Activated T-cell treated with anti-CD3 and anti-CD28 coated beads for 48 hours (primary cell): ENCODE measurements at places on chromosomes 6 and 20.

DNA sequence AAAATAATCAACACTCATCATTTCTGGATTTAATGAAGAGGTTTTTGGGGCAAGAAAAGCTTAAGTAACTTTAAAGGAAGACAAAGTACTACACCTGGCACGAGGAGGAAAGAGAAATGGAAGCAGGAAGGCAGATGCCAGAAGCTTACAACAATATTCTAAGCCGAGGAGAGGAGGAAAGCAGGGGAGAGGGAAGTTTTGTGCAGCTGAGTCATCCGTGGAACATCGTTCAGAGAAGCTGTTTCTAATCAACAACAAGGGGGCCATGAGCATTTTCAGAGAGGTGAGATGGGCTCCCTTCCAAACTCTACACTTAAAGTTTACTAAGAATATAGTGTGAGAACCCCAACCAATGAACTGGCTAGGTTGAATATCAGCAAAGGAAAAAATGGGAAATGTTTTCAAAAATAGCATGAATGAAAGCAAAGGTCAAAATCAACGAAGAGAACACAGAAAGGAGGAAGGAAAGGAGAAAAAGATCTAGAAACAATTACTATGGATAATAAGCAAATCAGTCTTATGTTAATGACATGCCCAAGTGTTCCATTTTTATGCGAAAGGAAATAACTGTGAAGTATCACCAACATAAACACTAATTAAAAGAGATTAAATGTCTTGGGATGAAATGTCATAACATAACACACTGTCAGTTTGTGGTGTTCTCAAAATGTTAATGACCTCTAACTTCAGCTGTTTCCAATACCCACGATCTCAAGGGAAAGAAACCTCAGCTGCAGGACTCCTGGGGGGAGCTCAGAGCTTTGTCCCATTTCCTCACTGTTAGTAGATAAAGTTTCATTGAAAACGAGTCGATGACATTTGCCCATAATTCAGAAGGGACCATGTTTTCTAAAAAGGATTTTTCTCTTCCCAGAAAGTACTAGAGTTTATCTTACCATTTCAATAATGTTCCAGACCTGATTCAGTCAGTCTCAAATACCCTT, 203.4 kb upstream of the STXBP5 start:
- no peak for DNase-seq

DNA sequence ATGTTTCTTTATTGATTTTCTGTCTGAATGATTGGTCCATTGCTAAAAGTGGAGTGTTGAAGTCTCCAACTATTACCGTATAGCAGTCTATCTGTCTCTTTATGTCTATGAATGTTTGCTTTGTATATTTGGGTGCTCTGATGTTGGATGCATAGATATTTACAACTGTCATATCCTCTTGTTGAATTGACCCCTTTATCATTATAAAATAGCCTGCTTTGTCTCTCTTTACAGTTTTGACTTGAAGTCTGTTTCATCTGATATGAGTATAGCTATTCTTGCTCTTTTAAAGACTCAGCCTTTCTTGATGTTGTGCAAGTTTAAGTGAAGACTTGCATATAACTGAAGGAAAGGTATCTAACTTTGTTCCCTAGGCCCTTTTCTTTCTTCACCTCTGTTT, 173.8 kb upstream of the RAB32 start:
- no peak for DNase-seq

DNA sequence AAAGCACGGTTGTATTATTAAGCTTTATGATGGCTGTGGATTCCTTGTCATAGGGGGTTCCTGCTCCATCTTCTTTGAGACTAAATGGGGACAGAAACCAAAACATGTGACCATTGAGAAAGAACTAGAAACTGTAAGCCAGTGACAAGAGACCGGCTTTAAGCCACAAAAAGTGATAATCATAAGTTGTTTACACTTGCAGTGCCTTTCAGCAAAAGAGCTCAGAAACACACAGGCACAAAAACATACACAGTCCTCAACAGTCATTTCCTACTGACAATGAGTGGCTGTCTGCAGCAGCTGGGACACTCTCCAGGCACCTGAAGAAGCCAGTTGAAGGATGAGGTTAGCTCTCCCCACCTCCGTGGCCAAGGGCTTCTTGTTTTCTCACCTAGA, 20.0 kb upstream of the UBE2J1 start:
- DNase-seq, result no peak

- DNase-seq, result no peak
These were observed 127.4 kb downstream of the ADGRG6 start for GRCh38 chr6:142429195-142429594.

DNA sequence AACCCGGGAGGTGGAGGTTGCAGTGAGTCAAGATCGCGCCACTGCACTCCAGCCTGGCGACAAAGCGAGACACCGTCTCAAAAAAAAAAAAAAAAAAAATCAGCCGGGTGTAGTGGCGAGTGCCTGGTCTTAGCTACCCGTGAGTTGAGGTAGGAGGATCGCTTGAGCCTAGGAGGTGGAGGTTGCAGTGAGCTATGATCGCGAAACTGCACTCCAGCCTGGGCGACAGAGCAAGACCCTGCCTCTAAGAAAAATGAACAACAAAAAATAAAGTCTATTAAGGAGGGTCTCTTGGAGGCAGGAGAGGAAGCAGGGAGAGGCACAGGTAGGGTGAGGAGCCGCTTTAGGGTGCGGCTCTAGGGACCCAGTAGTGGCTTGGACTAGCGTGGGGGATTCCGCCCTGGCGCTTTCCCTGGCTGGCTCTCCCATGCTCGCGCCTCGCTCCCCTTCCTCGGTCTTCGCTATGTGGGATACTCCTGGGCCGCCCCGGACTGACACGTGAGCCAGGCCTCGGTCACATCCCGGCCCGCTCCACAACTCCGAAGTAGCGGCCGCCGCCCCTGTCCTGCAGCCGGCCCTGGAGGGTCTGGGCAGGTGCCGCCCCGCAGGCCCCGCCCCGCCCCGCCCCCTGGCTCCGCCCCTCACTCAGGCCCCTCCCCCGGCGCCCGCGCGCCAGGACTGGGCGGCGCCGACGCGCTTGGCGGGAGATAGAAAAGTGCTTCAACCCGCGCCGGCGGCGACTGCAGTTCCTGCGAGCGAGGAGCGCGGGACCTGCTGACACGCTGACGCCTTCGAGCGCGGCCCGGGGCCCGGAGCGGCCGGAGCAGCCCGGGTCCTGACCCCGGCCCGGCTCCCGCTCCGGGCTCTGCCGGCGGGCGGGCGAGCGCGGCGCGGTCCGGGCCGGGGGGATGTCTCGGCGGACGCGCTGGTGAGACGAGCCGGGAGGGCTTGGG, at the start of gene MYBL2:
Gene MYBL2, plus strand, starts transcription at position 739 of the 953 bp plus-strand sequence. Its CDS starts 170 bp downstream, at position 909.
- peak; percentile 71 for DNase-seq

GRCh38 chr6:89268776-89269175, 46.3 kb downstream of the GABRR2 start:
- DNase-seq, result no peak

DNA sequence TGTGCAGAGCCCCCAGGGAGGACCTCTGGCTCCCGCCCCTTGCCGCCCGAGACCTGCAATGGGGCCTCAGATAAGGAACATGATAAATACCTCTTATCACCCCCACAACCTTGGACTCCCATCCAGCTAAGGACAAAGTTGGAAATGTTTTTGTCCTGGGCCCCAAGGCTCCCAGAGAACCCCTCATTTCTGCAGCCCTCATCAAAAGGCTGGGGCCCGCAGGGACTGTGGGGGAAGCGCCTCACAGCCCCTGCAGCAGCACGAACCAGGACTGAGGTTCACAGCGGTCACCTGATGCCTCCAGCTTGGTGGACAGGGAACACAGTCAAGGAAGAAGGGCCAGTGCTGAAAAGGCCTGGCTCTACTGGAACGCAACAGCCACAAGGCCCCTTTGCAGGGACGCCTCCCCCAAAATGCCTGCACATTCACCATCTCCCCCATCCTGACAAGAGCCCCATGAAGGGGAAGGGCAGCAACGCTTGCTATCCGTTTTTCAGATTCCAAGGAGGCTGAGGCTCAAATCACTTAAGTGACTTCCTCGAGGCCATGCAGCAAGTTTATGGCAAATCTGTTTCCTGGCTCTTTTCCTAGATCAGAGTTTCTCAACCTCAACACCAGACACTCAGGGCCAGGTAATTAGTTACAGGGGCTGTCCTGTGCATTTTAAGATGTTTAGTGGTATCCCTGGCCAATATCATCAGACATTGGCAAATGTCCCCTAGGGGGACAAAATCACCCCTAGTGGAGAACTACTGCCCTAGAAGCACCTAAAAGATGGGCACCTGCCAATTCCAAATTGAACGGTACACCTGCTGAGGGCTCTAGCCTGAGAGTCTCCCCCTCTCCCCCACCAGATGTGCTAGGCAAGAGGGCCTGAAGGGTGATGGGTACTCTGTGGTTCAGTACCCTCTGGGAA, 10.6 kb downstream of the TFEB start:
- DNase-seq, result no peak

- DNase-seq, result no peak
These were observed 61.3 kb upstream of the TBXT start for GRCh38 chr6:166228839-166229528.

DNA sequence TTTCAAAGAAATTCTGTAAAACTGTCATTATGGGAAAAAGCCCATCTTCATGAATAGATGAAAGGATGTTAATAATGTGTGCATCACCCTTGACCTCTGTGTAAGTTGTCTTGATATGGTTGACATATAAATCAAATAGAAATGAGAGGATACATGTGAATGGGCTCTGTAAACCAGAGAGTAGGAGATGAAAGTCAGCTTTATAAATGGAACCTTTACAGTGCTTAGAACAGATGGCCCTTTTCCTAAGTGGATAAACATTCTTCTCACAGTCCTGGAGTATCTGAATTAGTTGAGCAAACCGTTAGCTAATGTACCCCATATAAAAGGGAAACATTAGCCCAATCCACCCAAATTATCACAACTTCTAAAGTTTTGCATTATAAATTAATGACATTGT, 57.5 kb downstream of the MYLK4 start:
- no peak for DNase-seq

GRCh38 chr6:17574866-17575560, 25.1 kb upstream of the FAM8A1 start:
- no peak for DNase-seq

GRCh38 chr6:145206247-145206907, 528.9 kb downstream of the EPM2A start:
- DNase-seq, result no peak

GRCh38 chr20:14344746-14345145, 7.3 kb upstream of the FLRT3 start:
- DNase-seq, result no peak

- DNase-seq, result no peak
These were observed 100.7 kb downstream of the LAMP5 start for GRCh38 chr20:9615118-9615517.

DNA sequence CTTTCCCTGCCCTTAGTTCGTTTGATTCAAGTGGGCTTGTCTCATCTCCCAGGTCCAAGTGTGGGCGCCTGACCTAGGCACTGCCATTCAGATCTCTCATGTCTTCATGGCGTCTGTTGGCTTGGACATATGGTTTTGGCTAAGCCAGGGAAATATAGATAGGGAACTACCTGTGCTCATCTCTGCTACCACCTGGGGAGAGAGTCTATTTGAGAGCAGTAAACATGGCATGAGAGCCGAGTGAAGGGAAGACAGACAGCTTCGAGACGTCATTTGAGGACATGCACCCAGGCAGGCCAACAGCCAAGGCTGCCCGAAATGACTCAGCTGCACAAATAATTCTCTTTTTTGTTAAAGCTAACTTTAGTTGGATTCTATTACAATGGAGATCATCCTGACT, 370.7 kb upstream of the AGPAT4 start:
- no peak for DNase-seq

- no peak for DNase-seq
These were observed 1.8 kb downstream of the ZNF831 start for GRCh38 chr20:59165396-59165795.

GRCh38 chr6:132612449-132613108, 11.5 kb downstream of the TAAR2 start:
- no peak for DNase-seq

- no peak for DNase-seq
These were observed 6.7 kb upstream of the TRAF3IP2 start for GRCh38 chr6:111612379-111612778.

DNA sequence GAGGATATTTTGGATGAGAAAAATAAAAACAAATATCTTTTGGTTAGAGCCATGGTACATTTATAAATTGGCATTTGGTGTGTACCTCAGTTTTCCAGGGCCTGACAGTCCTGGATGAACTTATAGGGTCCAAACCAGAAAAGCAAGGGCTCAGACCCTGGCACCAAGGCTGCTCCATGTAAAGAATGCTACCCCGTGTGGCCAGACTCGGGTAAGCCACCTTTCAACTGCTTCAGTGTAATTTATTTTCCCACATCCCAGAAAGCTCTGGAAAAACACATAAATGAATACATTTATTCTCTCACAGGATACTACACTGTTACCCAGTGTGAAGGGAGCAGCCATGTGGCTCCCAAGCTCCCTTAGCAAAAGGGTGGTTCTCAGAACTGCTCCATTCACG, 13.8 kb downstream of the MRPL14 start:
- no peak for DNase-seq

GRCh38 chr20:45588800-45589199, 9.7 kb upstream of the WFDC8 start:
- DNase-seq, result no peak

- no peak for DNase-seq
These were observed 33.7 kb upstream of the SIRPA start for GRCh38 chr20:1861347-1861976.

DNA sequence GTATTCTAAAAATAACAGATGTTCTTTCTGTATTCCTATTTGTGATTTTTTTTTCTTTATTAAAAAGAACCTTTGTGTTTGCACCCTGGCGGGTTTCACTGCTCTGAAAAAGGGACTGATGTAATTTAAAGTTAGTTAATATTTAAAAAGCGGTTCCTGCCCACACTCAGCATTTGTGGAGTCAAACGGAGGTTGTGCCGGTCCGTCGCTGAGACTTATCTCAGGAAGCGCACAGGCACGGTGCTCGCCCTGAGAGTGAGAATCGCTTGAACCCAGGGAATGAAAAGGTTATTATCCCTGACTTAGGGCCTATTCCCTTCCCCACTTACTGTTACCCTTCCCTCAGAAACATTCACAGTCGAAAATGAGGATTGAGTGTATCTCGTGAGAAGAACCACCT, 366.7 kb downstream of the THBS2 start:
- DNase-seq, result no peak

DNA sequence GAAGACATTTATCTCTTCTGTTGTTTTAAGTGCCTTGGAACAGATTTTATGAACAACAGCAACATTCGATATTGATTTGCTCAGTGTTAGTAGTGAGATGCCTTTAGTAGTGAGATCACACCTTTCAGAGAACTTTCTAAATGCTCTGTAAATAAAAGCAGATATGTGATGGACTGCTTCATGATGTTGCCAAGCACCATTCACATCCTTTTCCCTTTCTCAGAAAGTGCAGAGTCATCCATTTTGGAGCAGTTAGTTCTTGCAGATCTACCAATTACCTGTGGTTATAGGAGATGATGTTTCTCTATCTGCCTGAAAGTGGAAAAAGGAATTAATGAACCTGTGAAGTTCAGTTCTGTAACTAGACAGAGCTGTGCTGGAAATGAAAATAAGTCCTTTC, 27.0 kb downstream of the CBFA2T2 start:
- no peak for DNase-seq

GRCh38 chr20:16552015-16552414, 21.2 kb downstream of the KIF16B start:
- no peak for DNase-seq

GRCh38 chr6:3194535-3195419, 32.7 kb downstream of the TUBB2B start:
- DNase-seq, result no peak

GRCh38 chr20:24679448-24680047, 210.1 kb downstream of the SYNDIG1 start:
- DNase-seq, result no peak
